HAP-1 (cell line): ENCODE measurements at places on chromosomes 13 and 19.

GRCh38 chr19:51891193-51891747 is 3.5 kb upstream of the ZNF577 start:
- no peak for DNase-seq

DNA sequence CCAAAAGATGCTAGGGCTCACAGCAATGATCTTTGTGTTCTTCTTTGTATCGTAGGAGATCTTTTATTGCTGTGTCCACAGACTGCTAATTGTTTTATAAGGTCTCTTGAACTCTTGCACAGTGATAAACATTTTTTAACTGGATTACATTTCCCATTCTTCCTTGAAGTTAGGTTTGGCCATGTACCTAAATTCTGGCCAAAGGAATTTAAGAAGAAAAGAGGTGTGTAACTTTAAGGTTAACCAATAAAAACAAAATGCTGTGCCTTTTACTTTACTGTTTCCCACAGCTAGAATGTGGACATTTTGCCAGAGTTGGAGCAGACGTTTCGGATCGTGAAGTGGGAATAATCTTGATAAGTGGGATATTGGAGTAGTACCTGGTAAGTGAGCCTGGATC is 82.6 kb upstream of the GPC6 start:
- DNase-seq, result no peak

- DNase-seq, result no peak
Observed at GRCh38 chr13:21035498-21035897, 25.9 kb downstream of the LATS2 start.

- no peak for DNase-seq
Observed at GRCh38 chr13:42108217-42108616, 59.8 kb downstream of the DGKH start.

DNA sequence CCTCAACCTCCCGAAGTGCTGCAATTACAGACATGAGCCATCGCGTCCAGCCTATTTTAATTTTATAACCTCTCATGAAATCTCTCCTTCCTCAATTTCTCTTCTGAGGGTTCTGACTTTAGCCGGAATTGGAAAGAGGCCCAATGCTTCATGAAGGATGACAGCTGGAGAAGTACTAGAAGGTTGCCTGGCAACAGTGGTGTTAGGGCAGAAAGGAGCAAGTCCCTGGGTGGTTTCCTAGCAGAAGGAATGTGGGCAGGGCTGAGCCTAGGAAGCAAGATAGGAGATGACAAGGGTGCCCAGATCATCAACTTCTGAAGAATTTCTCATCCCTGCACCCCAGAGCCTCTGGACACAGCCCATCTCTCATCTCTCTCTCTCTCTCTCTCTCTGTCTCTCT is 25.8 kb downstream of the CACNG6 start:
- DNase-seq, result no peak

DNA sequence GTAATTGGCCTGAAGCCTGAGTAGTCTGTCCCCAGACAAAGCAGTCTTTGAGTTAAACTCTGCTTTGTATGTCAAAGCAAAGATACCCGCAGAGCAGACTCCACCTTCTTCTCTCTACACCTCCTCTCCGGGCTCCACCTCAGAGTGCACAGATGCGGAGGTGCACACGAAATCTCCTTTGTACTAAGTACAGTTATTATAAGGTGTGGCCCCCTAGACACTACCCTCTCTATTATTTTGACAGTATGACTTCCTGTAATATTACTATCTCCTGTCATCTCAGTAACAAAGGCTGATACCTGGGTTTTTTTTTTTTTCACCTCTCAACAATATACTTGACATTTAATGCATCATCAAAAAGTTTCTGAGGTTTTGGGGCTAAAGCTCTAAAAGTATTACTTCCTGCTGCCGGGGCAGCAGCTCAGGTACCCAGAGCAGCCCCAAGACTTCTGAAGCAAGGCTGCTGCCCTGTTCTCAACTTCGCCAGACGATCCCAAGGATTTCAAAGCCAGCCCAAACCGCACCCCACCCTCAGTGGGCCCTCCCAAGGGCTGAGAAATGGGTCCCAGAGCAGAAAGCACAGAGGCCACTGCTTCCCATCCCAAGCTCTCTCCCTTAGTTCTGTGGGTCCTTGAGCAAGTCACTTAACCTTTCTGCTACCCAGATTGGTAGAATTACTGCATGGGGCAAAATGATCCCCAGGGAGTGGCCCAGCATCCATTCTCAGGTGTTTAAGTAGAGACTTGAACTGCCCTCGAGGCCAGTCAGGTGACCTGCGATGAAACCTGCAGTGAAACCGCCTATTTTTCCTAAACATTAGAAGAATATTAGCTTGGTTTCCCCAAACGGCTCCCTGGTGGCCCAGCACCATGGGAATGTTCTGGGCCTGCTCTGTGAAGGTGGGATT is 180.6 kb downstream of the FOXO1 start:
- DNase-seq, result peak; percentile 3

DNA sequence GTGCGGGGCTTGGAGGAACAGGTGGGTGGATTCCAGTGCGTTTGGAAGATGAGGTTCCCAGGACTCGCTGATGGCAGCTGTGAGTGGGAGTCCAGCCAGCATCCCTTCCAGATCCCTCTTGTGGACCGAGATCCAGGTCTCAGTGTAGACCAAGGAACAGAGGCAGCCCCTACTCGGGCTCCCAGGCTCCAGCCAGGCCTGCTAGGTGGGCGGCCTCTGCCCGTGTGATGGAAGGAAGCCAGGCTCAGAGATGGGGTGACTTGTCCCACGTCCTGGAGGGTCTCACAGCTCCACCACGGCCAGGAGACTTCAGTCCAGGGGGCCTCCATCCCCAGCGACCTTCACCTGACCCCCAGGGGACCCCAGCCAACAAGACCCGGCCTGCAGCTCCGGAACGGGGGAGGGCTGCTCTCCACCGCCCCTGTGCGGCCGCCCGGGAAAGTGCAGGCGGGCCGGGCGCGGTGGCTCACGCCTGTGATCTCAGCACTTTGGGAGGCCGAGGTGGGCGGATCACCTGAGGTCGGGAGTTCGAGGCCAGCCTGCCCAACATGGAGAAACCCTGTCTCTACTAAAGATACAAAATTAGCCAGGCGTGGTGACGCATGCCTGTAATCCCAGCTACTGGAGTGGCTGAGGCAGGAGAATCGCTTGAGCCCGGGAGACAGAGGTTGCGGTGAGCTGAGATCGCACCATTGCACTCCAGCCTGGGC is 729 bp upstream of the MADCAM1 start:
- peak; percentile 39 for DNase-seq

- DNase-seq, result no peak
Observed at GRCh38 chr19:2808129-2808941, 11.3 kb upstream of the ZNF554 start.

DNA sequence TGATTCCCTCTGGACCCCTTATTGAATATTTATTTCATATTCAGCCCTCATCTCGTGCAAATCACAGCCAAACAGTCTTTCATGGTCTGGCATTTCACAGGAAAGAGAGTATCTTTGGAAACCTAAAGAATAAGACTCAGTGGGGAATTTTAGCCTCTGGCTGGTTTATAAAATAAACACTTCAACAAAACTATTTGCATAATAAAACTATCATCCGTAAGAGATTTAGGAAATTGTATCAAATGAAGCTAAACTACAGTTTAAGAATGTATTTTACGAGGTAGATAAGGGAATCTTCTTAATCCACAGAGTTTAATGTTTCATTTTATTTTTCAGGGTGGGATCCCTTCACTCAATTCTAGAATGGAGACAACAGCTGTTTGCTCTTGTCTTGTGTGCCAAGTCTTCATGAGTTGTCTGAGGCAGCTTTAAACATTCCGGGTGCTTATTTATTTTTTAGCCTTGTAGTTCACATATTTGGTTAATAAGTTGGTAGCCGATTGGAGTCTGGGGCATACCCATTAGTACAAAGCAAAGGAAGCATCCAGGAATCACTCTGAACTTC is 634.4 kb upstream of the KLF12 start:
- peak; percentile 54 for DNase-seq

GRCh38 chr13:110291286-110291685 is 15.7 kb downstream of the COL4A1 start:
- DNase-seq, result no peak
